ENCODE measurements at places on chromosomes 1 and 21.

DNA sequence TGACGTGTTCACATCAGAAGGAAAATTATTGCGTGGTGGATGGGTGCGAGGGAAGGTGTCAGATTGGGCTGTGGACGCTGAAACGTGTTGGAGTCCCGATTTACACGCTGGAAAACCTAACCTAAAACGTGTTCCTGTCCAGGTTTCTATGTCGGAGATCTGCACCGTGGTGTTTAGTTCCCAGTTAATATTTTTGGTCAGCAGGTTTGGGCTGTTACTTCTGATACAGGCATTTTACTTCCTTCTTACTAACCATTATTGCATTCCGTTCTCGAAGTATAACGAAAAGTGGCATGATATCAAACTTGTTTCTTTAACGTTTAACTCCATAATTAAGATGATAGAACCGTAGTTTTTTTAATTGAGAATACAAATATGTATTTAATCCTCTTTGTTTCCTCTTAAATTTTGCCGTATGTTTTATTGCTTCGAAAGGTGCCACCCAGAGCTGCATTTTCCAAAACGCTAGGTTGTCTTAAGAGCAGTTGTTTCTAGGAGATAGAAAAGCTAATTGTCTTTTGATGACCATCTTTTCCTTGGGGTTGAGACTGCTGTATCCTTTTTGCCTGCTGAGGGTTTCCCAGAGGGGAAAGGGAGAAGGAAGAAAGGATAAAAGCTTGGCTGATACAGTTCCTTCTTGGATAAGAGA is 1.3 kb downstream of the ADARB1 start:
- no peak for DNase-seq

GRCh38 chr1:38123356-38124135 is 77.0 kb upstream of the POU3F1 start:
- no peak for DNase-seq

GRCh38 chr1:76140227-76140626 is 65.7 kb downstream of the ST6GALNAC3 start:
- no peak for DNase-seq

- no peak for DNase-seq
These were observed 86.8 kb downstream of the BRINP2 start for GRCh38 chr1:177257576-177257975.

GRCh38 chr1:18536915-18537314 is 56.2 kb downstream of the KLHDC7A start:
- no peak for DNase-seq

DNA sequence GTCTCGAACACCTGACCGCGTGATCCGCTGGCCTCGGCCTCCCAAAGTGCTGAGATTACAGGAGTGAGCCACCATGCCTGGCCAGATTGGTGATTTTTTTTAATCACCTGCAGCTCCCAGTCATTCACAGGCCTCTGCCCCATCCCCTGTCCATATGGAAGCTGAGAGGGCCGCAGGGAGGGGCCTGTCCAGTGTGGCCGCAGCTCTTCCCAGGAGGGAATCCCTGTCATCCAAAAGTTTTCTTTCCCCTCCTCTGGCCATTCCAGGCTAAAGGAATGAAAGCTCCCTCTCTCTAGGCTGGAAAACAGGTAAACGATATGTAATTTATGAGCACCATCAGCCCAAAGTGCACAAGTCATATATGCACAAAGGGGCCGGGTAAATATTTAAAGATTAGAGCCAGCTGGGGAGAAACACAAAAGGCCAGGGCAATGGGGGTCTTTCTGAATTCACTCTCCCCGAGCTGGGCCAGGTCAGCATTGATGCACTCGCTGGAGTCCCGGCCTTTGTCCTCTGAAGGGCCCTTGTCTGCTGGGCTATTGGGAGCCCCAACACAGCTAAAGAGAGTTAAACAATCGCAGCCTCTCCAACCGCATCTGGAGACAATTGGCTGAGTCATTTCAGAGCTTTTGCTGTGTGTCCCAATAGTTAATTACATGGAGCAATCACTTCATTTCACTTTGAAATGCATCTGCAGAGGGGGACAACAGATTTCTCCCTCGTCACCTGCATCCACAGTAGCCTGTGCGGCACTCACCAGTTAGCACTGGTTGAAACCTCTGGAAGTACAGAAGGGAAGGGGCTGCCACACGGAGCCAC is 3.8 kb upstream of the HES3 start:
- DNase-seq, result no peak

GRCh38 chr1:89780721-89781120 is 40.1 kb upstream of the LRRC8D start:
- DNase-seq, result no peak

DNA sequence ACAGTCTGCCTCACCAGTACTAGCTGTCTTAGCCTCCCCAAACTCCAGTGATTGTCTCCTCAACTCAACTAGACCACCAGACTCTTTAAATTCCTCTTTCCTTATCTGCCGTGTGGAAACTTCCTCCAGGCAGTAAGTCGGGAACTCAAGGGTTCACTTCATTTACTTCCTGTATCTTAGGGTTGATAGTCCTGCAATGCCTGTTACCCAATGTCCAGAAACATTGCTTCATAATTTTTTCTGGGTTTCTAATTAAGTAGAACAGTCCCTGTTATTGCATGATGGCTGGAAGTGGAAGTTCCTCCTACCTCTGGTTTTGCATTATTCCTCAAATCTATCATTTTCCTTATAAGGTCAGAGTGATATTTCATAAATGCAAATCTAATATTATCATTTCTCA is 60.8 kb upstream of the RNF11 start:
- no peak for DNase-seq

- peak; percentile 7 for DNase-seq
These were observed 255.8 kb upstream of the CACYBP start for GRCh38 chr1:174743654-174744561.

- peak; percentile 49 for DNase-seq
These were observed 49.8 kb upstream of the RCC1 start for GRCh38 chr1:28456078-28456477.

DNA sequence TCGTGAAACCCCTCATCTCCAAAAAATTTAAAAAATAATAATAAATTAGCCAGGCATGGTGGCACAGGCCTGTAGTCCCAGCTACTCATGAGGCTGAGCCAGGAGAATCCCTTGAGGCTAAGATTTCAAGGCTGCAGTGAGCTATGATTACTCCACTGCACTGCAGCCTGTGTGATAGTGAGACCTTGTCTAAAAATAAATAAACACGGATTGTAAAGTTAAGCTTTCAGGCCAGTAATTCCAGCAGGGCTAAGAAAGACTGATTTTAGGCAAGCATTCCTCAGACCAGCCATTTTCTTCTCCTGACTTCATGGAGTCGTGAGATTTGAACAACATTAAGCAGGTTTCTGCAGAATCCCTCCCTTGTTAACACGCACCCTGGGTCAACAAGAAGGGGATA is 77.2 kb upstream of the EFHD2 start:
- no peak for DNase-seq

DNA sequence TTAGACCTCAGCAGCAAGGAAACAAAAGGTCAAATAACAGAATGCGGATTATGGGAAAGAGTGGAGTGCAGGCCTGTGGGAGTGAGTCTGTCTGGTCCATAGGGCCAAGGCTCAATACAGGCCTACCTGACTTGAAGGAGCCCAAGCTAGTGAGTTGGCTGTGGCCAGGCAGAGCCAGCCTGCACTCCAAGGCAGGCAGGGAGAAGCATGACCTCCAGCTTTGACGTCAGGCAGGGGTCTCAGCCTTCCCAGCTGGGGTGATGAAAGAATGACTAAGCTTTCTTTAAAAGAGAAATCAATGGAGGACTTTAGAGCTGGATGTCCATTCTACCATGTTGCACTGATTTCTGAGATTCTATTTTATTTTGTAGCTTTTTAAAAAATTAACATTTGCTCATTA is 62.8 kb downstream of the RHOU start:
- DNase-seq, result no peak

GRCh38 chr1:23177031-23177430 is 8.4 kb upstream of the LUZP1 start:
- DNase-seq, result no peak

GRCh38 chr1:37765916-37766664 is 1.2 kb upstream of the EPHA10 start:
- no peak for DNase-seq

DNA sequence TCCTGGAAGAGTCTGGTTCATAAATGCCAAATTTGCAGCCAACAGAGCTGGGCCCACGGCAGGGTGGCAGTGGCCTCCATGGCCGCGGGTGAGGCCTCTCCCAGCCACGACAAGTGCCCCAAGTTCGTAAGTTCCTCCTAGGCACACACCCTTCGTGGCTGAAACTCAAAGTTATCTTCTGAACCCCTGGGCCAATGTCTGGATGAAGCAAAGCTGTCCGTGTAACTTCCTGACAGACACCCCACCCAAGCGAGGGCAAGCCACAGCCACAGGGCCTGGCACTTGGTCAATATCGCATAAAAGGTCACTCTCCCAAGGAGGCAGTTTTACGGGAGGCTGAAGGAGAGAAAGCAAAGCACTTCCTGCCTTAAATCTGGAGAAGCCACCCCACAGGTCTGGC is 27.8 kb upstream of the GPR153 start:
- no peak for DNase-seq

- no peak for DNase-seq
These were observed 1.2 kb downstream of the GAS5 start for GRCh38 chr1:173866413-173867115.

- DNase-seq, result no peak
These were observed 49.9 kb upstream of the GRIK1 start for GRCh38 chr21:29989634-29990234.

DNA sequence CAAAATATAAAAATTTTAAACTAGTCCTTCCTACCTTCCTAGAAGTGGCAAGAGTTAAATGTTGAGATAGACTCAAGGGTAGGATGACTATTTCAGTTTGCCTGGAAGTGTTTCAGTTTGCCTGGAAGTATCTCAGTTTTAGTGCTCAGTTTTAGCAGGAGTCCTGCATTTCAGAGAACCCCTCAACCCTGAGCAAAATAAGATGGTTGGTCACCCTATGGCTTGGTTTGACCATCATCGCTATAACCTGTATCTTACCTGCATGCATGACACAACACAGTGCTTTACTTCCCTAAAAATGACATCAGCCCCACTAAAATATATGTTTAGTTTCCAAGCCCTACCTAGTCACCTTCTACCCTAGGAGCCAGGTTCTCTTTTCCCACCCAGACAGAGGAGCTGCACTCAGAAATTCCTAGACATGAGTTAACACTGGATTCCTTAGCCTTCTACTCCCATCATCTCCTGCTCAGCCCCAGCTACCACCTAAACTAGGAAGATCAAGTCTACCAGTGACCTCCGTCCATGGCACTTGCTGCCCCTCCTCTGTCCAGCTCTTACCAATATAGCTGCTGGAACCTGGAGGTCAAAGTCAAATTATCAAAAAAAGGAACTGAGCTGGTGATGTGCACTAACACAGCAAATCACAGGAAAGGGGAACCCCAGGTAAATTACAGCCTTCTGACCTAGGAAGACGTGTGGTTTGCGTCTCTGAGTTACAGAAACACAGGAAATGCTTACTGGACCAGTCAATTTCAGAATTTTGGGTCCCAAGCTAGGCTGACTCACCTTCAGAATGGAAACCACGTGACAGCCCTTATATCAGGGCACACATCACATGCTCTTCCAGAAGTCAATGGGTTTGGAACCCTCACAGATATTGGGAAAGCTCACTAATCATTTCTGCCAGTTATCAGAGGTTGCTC is 2.2 kb upstream of the G0S2 start:
- DNase-seq, result no peak

- DNase-seq, result no peak
These were observed 23.0 kb upstream of the ITLN1 start for GRCh38 chr1:160907976-160908375.

- peak; percentile 94 for DNase-seq
These were observed 41.0 kb upstream of the COL18A1 start for GRCh38 chr21:45363921-45364467.

DNA sequence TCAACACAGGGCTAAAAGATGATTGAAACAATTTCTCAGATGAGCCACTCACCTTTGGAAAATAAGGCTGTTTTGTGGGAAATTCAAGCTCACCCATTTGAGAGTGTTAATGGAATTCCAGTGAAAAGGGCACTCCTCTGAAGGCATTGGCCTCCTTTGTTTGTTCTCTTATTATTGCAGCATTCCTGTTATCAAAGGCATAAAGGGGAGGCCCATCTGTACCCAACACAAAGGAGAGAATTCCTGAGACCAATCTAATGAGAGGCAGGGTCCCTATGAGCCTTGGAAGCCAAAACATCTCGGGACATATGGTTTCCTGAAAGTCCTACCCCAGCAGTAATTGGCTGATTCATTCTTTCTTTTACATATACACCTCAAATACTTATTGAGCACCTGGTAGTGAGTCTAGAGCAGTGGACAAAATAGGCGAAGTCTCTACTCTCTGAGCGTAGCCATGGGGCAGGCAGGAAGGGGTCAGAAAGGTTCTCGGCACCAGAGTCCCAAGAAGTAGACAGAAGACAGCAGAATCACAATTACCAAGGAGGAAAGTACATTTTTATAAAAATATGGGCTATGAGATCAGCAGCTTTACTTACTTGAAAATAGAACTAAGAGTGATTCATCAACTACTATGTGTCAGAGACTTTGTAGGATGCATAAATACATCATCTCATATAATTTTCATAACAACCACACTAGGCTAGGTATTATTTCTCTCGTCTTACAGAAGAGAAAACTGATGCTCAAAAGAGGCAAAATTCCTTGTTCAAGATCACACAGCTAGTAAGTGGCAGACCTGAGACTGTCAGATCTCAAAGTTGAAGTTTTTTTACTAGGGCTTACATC is 218.7 kb downstream of the DAB1 start:
- no peak for DNase-seq

- DNase-seq, result no peak
These were observed 48.9 kb downstream of the AHDC1 start for GRCh38 chr1:27554759-27555699.

All from smooth muscle cell of the brain vasculature (primary cell).